ENCODE measurements at places on chromosomes 4 and X. TPM values are rescaled to one million over a fixed set of nuclear protein-coding genes. Genes with fewer than 3 reads are reported as not detected.

- no peaks in the 10 kb centered on the region for H3K4me1 ChIP-seq
- no peaks in the 10 kb centered on the region for H3K27me3 ChIP-seq
- no peak overlapping the region for H3K27ac ChIP-seq
- DNase-seq = no peak
Observed at GRCh38 chr4:183766140-183766539, 107.0 kb downstream of the TRAPPC11 start.

DNA sequence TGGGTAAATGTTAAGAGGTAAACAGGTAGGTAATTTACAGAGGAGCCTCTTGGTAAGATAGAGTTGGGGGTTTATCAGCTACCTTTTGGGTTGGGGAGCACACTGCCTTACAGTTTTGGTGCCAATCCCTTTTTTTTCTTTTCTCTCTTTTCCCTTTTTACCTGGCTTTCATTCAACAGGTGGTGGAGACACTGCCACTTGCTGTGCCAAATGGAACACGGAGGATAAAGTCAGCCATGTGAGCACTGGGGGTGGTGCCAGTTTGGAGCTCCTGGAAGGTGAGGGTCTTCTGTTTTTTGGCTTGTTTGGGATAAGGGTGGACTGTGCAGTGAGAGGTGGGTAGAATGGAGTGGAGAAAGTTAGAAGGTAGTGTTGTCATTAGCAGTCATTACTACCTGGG is 14.3 kb downstream of the TAF9B start:
- no peak overlapping the region for H3K4me3 ChIP-seq
- H3K36me3 ChIP-seq = peaks cover 39% of the 10 kb centered on the region
- H3K27me3 ChIP-seq = no peaks in the 10 kb centered on the region

DNA sequence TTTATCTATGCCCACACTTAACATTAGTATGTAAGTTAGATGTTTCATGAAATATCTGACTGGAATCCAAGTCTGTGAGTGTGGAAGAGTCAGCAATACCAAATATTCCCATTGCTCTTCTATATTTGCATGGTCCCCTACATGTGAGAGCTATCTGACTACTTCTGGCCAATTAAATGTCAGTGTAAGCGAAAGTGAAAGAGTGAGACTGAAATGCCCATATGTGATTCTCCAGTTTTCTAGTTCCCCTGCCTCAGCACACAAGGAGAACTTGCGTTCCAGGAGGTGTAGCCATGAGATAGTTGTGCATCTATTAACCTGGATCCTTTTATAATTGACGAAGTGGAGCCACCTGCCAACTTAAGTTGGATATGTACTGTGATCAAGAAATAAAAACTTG is 50.1 kb upstream of the GLRB start:
- no peaks in the 10 kb centered on the region for H3K27me3 ChIP-seq
- no peak overlapping the region for H3K4me3 ChIP-seq
- H3K27ac ChIP-seq = no peak overlapping the region

DNA sequence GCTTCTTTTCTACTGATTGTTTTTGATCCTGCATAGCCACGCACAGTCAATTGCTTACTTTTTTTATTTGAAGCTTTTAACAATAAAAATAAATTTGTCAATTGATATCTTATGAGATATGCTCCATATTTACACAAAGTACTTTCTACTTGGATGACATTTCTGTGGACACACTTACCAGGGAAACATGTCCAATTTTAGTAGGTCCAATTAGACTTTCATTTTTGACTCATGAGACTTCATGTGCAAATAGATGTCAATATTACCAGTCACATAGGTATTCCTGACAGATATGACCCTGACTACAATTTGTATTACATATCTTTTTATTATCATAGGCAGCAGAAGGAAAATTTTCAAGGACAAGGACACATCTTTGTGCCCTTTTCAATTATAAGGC is 219.9 kb upstream of the ANKRD50 start:
- no peaks in the 10 kb centered on the region for H3K36me3 ChIP-seq
- no peaks in the 10 kb centered on the region for H3K27me3 ChIP-seq
- H3K4me3 ChIP-seq = no peak overlapping the region

- H3K27ac ChIP-seq = no peak overlapping the region
- H3K36me3 ChIP-seq = no peaks in the 10 kb centered on the region
- H3K4me1 ChIP-seq = no peaks in the 10 kb centered on the region
- no peak for DNase-seq
Observed at GRCh38 chr4:166506051-166506450, 633.0 kb downstream of the TLL1 start.

- no peaks in the 10 kb centered on the region for H3K4me1 ChIP-seq
- no peak overlapping the region for H3K4me3 ChIP-seq
- H3K27me3 ChIP-seq = no peaks in the 10 kb centered on the region
- no peak overlapping the region for H3K27ac ChIP-seq
Observed at GRCh38 chrX:106050054-106050453, 11.5 kb upstream of the SERPINA7 start.

GRCh38 chrX:19086102-19086772 is 36.0 kb downstream of the ADGRG2 start:
- no peaks in the 10 kb centered on the region for H3K27me3 ChIP-seq
- DNase-seq = no peak
- H3K27ac ChIP-seq = no peak overlapping the region
- H3K36me3 ChIP-seq = no peaks in the 10 kb centered on the region
- no peak overlapping the region for H3K4me3 ChIP-seq

DNA sequence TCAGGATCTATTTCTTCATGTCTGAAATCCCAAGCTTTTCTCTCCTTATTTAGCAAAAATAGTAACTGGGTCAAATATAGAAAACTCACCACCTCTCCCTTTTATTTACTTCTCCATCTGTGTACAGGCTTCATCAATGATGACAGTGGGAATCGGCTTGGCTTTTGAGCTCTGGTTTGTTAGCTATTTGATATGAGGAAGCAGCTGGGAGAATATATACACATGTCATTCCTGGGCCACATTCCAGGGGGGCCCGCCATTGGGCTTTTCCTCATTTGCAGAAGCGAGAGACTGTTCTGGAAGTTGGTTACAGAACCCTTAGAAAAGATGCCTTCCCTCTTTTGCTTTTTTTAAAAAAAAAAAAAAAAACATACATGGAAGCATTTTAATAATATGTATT is 107.4 kb upstream of the F9 start:
- H3K4me3 ChIP-seq = no peak overlapping the region
- no peaks in the 10 kb centered on the region for H3K27me3 ChIP-seq
- peaks cover 10% of the 10 kb centered on the region for H3K4me1 ChIP-seq
- peak; percentile 57 for DNase-seq
- no peak overlapping the region for H3K27ac ChIP-seq

DNA sequence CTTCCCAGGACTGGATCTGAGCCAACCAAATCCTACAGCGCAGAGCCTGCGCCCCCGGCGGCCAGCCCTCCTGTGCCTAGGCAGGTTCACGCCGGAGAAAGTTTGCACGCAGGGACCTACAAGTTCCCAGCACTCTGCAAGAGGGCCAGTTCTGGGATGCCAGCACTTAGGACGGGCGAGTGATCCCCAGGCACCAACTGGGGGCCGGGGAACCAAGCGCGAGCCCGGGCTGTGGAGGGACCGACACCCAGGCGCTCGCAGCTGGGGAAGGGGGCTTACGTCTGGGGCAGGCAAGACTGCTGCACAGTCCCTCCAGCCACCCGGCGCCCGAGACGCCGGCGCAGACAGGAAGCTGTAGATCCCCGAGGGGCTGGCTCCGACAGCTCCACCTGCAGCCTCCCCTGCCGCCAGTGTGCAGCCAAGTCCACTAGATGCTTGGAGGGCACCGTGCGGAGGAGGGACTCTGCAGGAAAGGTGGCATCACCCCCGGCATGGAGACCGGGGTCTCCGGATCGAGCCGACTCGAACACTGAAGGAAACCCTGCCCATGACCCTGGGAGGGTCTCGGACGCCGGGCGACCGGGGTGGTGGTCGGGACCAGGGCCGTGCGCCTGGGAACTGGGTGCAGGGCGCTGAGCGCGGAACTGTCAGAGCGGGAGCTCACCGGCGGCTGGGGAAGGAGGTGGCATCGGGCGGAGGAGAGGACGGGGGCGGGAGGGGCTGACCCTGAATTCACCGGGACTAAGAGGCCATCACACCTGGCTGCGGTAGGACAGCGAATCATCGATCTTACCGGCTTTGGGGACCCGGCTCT is 566 bp downstream of the CORIN start:
- DNase-seq = no peak
- no peak overlapping the region for H3K4me3 ChIP-seq
- H3K27me3 ChIP-seq = no peaks in the 10 kb centered on the region
- H3K36me3 ChIP-seq = no peaks in the 10 kb centered on the region
- H3K4me1 ChIP-seq = no peaks in the 10 kb centered on the region

DNA sequence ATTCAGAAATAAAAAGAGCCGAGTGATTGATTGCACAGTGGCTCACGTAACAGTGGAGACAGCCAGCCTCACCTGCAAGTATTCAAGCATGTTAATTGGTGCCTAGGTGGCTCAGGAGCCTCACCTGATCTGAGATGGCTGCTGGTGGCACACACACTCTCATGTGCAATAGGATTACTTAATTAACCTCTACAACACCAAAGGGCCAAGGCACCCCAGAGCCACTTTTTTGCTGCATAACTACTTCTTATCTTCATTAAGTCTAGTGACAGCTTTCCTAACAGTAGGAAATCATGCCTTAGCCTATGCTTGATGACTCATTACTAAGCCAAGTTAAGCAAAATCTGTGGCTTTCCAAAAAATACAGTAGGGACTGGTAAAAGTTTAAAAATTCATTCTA is 117.3 kb upstream of the NOCT start:
- no peak overlapping the region for H3K4me3 ChIP-seq
- H3K27me3 ChIP-seq = no peaks in the 10 kb centered on the region
- no peak for DNase-seq

DNA sequence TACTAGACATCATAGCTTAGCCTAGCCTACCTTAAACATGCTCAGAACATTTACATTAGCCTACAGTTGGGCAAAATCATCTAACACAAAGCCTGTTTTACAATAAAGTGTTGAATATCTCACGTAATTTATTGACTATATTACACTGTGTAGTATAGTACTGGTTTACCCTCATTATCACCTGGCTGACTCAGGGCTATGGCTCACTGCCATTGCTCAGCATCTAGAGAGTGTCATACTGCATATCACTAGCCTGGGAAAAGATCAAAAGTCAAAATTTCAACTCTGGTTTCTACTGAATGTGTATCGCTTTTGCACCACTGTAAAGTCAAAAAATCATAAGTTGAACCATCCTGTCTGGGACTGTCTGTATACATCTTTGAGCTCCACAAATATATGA is 78.6 kb downstream of the CEP44 start:
- H3K27me3 ChIP-seq = no peaks in the 10 kb centered on the region
- H3K36me3 ChIP-seq = no peaks in the 10 kb centered on the region
- no peaks in the 10 kb centered on the region for H3K4me1 ChIP-seq
- DNase-seq = no peak
- no peak overlapping the region for H3K27ac ChIP-seq
- H3K4me3 ChIP-seq = no peak overlapping the region

GRCh38 chr4:186161138-186161537 is 30.2 kb upstream of the CYP4V2 start:
- H3K36me3 ChIP-seq = no peaks in the 10 kb centered on the region
- no peaks in the 10 kb centered on the region for H3K27me3 ChIP-seq
- no peak overlapping the region for H3K4me3 ChIP-seq
- no peak overlapping the region for H3K27ac ChIP-seq
- H3K4me1 ChIP-seq = no peaks in the 10 kb centered on the region

DNA sequence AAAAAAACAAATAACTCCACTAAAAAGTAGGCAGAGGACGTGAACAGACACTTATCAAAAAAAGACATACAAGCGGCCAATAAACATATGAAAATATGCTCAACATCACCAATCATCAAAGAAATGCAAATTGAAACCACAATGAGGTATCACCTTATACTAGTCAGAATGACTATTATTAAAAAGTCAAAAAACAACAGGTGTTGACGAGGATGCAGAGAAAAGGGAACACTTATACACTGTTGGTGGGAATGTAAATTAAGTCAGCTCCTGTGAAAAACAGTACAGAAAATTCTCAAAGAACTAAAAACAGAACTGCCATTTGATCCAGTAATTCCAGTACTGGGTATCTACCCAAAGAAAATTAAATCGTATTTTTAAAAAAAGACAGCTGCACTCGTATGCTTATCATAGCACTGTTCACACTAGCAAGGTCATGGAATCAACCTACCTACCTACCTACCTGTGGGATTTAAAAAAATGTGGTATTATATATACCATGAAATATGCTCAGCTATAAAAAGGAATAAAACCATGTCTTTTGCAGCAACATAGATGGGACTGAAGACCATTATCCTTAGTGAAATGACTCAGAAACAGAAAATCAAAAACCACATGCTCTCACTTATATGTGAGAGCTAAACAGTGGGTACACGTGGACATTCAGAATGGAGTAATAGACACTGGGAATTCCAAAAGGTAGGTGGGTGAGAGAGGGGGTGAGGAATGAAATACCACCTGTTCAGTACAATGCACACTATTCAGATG is 24.8 kb upstream of the PTPN13 start:
- DNase-seq = no peak
- H3K4me3 ChIP-seq = no peak overlapping the region
- no peaks in the 10 kb centered on the region for H3K36me3 ChIP-seq
- no peaks in the 10 kb centered on the region for H3K27me3 ChIP-seq
- H3K27ac ChIP-seq = no peak overlapping the region

DNA sequence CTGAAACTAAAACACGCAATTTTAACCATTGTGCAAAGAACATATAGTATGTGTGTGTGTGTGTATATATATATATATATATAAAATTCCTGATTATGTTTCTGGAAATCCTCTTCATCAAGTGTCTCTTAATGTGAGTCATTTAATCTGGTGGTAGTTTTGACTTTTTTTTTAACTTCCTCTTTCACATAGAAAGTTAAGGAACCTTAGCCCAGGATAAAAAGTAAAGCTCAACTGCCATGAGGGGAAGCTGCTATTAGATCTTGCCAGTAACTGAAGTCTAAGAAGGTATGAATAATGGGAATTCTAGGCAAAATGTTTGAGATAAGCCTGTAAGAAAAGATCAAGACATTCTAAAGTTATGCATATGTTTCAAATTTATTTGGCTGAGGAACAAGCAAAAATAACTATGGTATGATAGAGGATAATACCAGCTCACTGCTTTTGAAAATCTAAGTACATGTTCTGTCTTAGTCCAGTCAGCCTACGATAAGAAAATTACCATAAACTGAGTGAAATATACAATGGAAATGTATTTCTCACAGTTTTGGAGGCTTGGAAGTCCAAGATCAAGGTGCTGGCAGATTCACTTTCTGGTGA is 757.0 kb downstream of the TRAM1L1 start:
- DNase-seq = no peak
- no peaks in the 10 kb centered on the region for H3K27me3 ChIP-seq
- H3K4me1 ChIP-seq = no peaks in the 10 kb centered on the region
- H3K27ac ChIP-seq = no peak overlapping the region

GRCh38 chr4:106718548-106718947 is 317.6 kb downstream of the DKK2 start:
- H3K27me3 ChIP-seq = no peaks in the 10 kb centered on the region
- H3K36me3 ChIP-seq = no peaks in the 10 kb centered on the region
- H3K4me1 ChIP-seq = no peaks in the 10 kb centered on the region

- H3K4me1 ChIP-seq = no peaks in the 10 kb centered on the region
- no peak overlapping the region for H3K27ac ChIP-seq
- no peaks in the 10 kb centered on the region for H3K36me3 ChIP-seq
- no peaks in the 10 kb centered on the region for H3K27me3 ChIP-seq
Observed at GRCh38 chrX:14528629-14529289, 577 bp upstream of the GLRA2 start.

The NDST4 gene
- 15.8 TPM for total RNA-seq

The RNF212 gene
- not detected for total RNA-seq

The SEC24D gene
- 23.6 TPM for total RNA-seq

The ZCCHC18 gene
- total RNA-seq = 1.2 TPM

All from SJCRH30 (cell line).